Endothelial cell of coronary artery (primary cell): ENCODE measurements at places on chromosomes 2 and 18. TPM values are rescaled to one million over a fixed set of nuclear protein-coding genes. Genes with fewer than 3 reads are reported as not detected.

Gene FAM124B
- total RNA-seq: 79.2 and 130 TPM in 2 replicates

Gene TFCP2L1
- under 0.01 TPM in 1 of 2 replicates, not detected in the other for total RNA-seq

Gene GPN1
- 39.6 and 45.3 TPM in 2 replicates for total RNA-seq

Gene ACTR3
- total RNA-seq: 319 and 327 TPM in 2 replicates

Gene MOGAT1
- not detected in 2 replicates for total RNA-seq

Gene TIGD1
- 1.2 and 1.8 TPM in 2 replicates for total RNA-seq

Gene SH3YL1
- total RNA-seq: 18.0 and 29.6 TPM in 2 replicates

Gene LANCL1
- 15.7 and 23.5 TPM in 2 replicates for total RNA-seq

Gene PSTPIP2
- 4.8 TPM in 2 replicates for total RNA-seq

Gene CD8B
- not detected in 2 replicates for total RNA-seq

Gene LONRF2
- under 0.01 TPM in 2 replicates for total RNA-seq

Gene RNF152
- total RNA-seq: 41.8 and 53.6 TPM in 2 replicates

Gene DAPL1
- total RNA-seq: not detected in 2 replicates

Gene CENPA
- total RNA-seq: 5.2 and 13.0 TPM in 2 replicates

Gene ECEL1
- total RNA-seq: not detected in 2 replicates

Gene HOXD8
- 0.99 and 4.1 TPM in 2 replicates for total RNA-seq

Gene CFAP221
- total RNA-seq: 0.19 TPM in 1 of 2 replicates, not detected in the other

Gene LYG2
- not detected in 2 replicates for total RNA-seq
